Cardiac septum (tissue), 1 donor: ENCODE measurements at places on chromosomes 12 and 14.

- DNase-seq: no peak
Observed at GRCh38 chr12:4555804-4556203, 6.2 kb upstream of the DYRK4 start.

DNA sequence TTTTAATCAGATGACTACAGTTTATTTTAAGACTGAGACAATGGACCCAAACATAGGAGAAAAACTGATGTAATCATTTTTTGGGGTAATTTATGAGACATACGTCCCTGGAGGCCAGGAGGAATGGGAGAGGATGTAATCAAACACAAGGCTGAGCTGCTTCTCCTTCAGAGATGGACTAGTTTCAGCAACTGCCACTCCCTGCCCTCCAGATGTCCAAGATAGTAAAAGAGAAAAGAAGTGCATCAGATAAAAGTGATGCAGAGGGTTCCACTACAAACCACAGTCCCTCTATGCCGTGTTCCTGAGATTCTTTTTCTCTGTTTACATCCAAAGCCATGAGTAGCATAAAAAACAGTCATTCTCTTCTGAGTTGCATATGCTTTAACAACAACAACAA is 101.1 kb downstream of the DACT1 start:
- no peak for DNase-seq

DNA sequence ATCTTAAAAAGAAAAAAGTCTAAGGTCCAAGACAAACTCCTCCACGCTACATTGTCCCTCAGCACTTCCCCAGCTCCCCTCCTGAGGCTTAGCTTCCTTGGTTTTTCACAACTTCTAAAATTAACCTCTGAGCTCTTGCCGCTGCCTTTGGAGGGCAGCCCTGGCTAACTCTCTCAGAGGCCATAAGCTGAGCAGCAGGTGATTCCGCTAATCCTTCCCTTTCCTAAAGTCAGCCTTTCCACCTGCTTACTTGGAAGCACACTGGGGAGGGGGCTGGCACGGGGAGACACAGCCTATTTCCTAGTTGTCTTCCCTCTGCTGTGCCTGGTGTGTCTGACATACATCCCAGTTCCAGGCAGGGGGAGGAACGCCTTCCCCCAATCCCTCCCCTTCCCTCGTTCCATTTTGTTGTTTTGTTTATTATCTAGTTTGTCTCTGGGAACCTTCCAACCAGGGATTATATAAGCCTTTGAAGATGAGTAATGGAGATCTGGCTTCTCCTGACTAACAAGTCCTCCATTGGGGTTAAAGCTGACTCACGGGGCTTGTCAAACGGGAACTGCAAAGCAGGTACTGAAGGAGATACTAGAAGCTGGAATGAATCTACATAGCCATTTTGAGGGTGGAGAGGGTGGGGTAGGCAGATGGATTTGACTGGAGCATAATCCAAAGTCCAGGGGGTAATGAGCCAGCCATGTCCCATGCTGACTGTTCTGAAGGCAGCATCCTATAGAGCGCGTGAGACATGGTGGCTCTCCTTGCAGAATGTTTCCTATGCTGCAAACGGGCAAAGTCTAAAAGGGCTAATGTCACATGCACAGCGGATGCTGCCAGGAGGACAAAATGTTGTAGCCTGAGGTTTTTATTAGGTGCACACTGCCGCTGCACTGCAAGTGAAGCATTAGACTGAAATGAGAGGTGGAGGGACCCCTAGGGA is 230.8 kb downstream of the FOXN3 start:
- no peak for DNase-seq

- DNase-seq: no peak
Observed at GRCh38 chr12:46921048-46921763, 95.4 kb upstream of the SLC38A4 start.

DNA sequence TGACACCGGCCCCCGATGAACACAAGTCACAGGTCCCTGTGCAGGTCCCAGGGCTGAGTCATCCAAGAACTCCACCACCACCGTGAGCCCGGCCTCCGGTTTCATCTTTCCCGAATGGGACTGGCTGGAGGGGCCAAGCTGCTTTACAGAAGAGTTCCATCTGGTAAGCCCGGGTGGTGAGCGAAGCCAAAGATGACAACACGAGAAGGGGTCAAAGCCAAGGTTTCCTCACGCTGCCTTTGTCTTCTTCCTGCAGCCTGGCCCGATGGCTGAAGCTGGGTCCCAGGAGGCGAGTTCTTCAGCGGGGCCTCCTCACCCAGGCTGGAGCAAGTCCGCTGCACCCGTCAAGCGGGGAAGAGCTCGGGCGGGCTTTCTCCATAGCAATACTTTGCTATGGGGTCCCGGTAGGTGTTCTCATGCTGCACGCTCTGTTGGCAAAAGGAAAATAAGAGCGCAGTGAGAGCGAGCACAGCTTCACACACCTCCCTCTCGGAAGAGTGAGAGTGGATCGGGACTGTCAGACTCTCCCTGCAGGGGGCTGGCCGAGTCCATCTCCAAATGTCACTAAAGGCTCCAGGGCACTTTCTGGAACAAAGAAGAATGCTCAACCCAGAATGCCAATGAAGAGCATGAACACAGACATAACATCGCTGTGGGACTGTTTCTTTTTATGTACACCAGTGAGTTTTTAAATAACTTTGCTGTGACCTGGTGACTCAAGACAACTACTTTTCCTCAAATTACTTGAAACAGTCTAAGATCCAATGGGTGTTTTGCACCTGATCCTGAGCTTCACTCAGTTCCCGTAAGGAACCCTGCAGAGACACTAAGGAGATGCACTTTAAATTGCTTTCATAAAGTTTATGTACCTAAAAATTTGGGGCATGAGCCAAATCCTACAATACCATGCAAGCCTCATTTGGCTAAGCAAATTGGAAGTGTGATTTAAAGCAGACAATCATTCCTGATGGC is 20.1 kb downstream of the SPRING1 start:
- peak; percentile 80 for DNase-seq

- no peak for DNase-seq
Observed at GRCh38 chr12:46264057-46264456, 4.8 kb downstream of the SLC38A1 start.

DNA sequence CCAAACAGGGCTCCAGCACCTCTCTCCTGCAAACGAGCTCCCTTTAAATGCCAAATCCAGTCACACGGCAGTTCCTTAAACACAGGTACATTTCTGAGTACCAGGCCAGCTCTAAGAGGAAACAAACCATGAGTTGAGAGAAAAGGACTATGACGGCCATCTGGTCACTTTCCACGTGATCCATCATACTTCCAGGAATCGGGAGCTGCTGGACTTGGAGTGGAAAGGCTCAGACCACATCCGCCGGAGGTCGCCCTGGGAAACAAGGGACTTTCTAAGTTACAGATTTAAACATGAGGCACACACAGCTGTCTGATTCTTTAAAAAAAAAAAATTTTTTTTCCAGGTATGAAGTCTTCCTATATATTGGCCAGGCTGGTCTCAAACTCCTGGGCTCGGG is 39.2 kb downstream of the ACADS start:
- peak; percentile 59 for DNase-seq

DNA sequence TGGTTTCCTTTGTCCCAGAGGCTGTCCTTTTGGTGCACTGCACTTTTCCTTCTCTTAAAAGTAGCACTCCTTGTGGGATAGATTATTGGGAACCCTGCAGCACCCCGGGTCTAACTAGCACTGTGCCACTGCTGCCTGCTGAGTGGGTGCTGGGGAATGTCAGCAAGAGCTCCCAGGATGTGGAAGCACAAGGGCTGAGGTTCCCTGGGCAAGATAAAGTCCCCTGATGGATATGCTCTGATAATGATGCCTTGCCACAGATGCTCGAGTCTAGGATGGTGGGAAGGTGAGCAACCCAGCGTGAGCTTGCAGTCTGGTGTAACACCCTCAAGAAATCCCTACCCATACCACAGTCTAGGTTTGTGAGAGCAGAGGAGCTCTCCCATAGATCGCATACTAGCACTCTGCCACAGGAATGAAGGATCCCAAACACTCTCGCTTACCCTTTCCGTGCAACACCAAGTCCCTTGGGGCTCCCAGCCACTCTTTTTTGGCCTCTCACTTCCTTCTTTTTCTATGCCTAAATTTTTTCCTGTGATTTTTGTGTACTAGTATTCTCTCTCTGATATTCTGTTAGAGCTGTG is 32.6 kb downstream of the USP15 start:
- no peak for DNase-seq

DNA sequence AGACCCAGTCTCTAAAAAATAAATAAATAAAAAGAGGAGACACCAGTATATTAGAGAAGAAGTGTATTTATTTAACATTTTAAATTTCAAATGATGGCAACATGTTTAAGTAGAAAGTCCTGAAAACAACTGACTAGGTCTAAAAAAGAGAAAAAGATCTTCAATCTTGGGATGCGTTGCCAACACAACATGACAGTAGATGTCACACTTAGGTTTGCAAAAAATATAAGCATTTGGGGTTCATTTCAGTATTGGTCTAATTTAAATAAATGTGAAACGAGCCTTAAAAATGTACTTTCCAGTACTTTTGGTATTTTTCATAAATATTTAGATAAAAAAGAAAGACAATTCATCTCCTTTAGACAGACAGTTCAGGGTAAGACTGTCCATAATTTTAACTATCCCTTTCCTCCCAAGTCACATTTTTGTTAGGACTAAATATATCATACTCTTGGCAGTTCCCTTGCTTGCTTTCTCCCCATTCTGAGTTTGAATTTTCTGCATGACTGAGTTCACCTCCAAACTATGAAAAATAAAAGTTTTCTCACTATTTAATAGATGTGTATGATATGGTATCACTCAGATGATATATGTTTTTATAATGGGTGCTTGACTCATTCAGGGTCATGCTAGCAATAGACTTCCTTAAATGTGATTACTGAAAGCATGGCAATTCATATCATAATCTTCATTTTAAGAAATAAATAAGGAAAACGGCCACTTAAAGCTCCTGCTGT is 4.3 kb downstream of the C14orf93 start:
- DNase-seq: no peak

GRCh38 chr14:65804439-65805112 is 392.0 kb downstream of the FUT8 start:
- DNase-seq: no peak
